A549 (cell line): ENCODE measurements at places on chromosomes 1 and 21.

DNA sequence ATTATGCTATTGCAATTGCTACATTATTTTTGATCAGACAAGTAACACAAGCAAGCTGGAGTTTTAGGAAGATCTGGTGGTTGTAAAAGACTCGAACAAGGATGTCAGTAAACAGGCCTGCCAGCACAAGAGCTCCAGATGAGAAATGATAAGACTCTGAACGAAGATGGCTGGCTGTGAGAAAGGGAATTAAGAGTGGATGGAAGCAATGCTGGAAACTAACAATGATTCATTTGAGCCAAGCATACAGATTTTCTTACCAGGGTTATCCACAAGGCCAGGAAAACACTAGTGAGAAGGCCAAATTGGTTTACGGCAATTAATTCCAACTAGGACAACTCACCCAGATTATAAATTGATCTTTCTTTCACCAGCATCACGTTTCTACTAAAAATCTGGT lies 54.2 kb downstream of the NRIP1 start:
- no peak for DNase-seq

GRCh38 chr1:205633421-205633976 lies 1.7 kb upstream of the ELK4 start:
- DNase-seq, result no peak

GRCh38 chr1:156371553-156372264 lies 2.7 kb downstream of the RHBG start:
- DNase-seq, result no peak

GRCh38 chr1:56320464-56321149 lies 258.8 kb downstream of the PLPP3 start:
- no peak for DNase-seq
